ENCODE measurements at places on chromosomes 11 and 22.

DNA sequence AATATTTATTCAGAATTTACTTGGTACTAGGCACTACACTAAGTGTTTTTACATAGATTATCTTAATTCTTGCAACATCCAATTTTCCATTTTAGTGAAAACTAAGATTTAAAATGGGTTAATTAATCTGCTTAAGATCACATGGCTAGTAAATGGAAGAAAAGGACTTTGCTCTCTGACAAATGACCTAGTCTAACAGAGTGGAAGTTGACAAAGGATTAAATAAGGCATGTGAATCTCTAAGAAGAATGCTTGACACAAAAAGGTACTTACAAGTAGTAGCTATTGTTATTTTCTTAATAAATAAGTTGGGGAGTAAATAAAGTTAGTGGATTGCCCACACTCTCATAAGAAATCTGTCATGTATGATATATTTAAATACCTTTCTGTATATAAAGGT lies 584.8 kb downstream of the DLG2 start:
- DNase-seq = no peak

- DNase-seq = no peak
Observed at GRCh38 chr11:69535908-69536307, 54.4 kb downstream of the LINC01488 start.

GRCh38 chr11:16933291-16933690 lies 80.9 kb downstream of the PLEKHA7 start:
- no peak for DNase-seq

- no peak for DNase-seq
Observed at GRCh38 chr11:88315981-88316441, 21.5 kb downstream of the CTSC start.

GRCh38 chr11:63491240-63491587 lies 247 bp upstream of the PLAAT5 start:
- DNase-seq = no peak

GRCh38 chr11:1510928-1511327 lies 24.3 kb upstream of the MOB2 start:
- DNase-seq = no peak

DNA sequence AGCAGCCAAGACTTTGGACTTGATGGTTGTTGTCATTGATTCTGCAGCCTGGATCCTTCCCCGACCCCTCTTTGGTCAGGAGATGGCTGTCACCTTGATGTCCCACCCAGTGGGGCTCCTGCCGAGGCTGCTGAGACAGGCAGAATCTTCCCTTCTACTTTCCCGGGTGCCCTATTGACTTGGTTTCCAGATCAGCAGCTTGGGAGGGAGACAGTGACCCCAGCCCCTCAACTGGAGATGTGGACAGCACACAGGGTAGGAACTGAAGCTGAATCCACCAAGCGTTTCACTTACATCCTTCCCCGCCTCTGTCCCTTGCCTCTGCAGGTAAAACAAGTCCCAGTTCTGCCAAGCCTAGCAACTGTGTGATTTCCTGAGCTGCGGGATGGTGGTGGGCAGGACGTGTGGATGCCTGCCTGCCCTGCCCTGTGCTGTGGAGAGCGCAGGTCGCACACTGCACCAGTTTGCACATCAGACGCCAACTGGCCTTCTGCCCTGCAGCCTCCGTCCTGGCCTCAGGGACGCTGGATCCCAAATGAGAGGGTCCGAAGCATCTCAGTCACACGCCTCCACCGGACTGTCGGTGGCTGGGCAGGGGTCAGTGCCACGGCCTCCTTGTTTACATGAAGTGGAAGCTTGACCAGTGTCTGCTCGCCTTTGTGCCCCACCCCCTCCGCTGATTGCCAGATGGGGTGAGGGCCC lies 34.6 kb downstream of the FAM83F start:
- DNase-seq = no peak

DNA sequence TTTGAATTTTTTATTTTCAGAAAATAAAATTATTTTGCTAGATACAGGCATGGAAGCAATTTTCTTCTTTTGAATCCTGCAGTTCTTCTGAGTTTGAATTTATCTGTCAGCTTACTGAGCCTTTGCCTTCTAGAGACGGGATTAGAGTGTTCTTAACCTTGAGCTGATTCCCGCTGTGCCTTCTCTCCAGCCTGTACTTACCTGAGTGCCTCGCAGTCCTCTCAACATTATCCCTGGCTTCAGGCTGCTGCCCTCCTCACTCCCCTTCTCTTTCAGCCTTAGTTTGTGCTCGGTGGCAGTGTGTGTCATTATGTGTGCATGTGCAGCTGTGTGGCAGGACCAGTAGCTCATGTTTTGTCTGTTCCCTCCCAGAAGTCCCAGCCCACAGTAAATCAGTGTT lies 24.3 kb downstream of the OSBP2 start:
- no peak for DNase-seq

DNA sequence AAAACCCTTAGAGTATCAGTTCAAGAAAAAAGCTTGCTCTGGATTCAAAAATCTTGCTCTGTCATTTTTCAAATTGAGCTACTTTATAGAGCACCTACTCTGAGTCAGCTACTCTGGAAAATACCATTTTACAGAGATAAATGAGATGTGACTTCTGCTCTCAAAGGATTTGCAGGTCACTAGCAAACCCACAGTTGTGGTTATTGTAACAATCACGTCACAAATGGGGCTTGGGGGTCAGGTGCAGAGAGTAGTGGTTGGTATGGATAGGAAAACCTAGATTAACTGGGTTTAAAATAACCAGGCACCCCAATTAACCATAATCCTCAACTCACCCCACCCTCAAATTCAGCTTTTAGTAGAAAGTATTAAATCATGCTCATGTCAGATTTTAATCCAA lies 52.3 kb downstream of the MSANTD4 start:
- DNase-seq = no peak

DNA sequence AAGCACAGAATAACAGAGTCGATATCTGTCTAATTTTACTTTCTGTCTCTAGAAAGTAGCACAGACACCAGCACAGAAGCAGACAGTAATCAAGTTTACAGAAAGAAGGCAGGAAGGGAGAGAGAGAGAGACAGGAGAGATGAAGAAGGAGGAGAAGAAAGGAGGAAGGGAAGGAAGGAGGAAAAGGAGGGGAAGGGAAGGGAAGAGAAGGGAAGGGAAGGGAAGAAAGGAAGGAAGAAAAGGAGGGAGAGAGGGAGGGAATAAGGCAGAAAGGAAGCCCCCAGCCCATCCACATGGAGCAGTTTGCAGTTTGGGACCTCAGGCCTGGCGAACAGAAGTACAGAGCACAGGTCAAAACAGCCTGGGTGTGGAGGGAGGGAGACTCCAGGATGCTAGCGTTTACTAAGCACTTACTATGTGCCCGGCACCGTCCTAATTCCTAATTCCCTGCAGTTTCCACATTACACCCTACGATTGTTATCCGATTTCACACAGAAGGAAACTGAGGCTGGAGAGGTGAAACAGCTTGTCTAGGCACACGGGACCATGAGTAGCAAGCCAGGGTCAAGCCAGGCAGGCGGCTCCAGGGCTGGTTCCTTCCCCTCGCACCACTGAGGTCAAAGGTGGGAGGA lies 46.0 kb upstream of the WNT7B start:
- no peak for DNase-seq

DNA sequence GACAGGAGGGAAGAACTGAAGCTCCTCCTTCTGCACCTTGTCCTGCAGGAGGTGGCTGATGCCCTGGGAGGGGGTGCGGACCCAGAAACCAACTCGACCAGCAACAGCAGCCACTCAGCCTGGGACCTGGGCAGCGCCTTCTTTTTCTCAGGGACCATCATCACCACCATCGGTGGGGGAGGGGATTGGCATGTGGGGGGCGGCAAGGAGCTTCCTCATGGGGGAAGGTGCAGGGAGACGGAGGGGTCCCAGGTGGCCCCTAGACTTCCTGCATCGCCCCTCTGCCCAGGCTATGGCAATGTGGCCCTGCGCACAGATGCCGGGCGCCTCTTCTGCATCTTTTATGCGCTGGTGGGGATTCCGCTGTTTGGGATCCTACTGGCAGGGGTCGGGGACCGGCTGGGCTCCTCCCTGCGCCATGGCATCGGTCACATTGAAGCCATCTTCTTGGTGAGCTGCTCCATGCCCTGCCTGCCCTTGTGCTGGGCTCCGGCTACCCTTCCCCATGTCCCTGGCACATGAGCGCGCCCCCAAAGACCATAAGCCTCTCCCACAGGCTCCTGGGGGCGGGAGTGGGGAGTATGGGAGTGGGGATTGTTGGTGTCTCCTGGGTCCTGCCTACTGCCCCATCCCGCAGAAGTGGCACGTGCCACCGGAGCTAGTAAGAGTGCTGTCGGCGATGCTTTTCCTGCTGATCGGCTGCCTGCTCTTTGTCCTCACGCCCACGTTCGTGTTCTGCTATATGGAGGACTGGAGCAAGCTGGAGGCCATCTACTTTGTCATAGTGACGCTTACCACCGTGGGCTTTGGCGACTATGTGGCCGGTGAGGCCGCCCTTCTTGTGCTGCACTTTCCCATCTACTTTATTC lies 3.1 kb upstream of the CATSPERZ start:
- DNase-seq = no peak

- no peak for DNase-seq
Observed at GRCh38 chr22:36302439-36303114, 49.6 kb downstream of the APOL1 start.

- DNase-seq = no peak
Observed at GRCh38 chr11:126433244-126433846, 77.9 kb downstream of the ST3GAL4 start.

DNA sequence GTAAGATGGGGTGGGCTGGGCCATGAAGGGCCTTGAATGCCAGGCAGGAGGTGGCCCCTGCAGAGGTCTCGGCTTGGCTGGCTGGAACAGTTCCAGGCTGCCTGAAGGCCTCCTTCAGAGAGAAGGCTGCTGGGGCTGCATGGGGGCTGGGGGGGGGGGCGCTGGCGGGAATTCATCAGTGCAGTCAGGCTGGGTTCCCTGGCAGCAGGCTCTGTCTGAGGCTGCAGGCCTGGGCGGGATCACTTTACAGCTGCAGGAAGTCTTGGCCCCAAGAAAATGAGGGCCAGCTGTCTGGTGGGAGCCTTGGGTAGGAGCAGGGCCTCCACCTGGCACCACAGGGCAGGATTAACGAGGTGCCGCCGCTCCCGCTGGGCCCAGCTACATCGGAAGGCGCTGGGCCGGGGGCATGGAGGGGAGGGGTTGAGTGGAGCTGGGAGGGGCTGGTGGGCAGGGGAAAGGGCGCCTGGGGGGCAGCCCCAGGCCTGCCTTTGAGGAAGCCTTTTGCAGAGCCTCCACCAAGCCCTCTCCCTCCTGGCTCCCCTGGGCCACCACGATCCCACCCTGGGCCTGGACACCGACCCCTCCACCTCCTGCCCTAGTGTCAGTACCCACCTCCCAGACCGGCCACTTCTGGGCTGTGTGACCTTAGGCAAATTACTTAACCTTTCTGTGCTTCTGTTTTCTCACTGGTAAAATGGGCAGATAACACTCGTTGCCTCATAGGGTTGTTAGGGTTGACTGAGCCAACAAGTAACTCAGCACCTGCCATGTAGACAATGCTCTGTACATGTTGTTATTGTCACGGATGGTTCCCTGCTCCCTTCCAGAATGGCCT lies 31.0 kb upstream of the HMOX1 start:
- DNase-seq = peak; percentile 5

DNA sequence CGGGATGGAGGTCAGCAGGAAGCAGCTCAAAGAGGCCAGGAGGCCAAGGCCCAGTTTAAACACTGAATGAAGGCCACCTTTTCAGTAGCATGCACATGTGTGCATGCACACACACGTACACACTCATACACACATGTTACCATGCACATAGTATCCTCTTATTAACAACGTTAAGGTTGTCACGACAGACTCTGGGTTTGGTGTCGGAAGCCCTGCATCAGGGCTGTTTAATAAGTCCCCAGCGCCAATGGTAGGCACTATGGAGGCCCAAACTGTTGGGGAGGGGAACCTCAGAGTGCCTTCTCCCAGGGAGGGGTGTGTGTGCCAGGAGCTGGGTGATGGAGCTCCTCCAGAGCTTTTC lies 39.5 kb upstream of the ADA2 start:
- DNase-seq = no peak

DNA sequence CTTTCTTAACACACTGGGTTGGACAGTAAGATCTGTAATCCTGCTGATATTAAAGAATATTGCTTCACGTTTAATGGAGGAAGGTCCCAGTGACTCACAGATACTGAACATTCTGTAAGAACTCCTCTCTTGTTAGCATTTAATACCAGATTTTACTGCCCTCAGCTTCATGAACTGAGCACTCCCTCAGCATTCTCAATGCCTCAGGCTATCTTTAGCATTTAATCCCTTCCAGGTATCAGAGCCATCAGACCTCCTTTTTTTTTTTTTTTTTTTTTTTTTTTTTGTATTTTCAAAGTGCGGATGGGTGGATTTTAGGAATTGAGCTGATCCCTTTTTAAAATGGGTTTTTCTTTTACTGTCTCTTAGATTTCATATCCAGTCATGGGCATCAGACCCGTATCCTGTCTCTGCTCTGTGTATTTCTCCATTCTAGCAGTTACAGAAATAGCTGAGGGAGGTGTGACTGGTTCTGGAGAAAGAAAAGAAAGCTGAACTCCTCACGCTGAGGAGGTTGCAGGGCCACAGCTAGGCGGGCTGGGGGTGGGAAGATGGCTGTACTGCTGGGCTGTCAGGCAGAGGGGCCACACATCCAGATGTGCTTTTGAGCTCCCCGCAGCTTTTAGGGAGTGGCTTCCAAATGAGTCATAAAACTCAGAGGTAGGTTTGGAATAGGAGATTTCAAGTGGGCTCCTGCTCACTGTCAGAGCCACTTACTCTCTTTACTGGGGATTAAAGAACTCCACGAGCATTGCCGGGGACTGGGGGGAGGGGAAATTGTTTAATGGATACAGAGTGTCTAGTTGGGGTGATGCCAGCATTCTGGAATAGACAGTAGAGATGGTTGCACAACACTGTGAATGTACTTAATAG lies 97.0 kb downstream of the SYT9 start:
- DNase-seq = no peak

- DNase-seq = no peak
Observed at GRCh38 chr11:45812581-45813548, 7.9 kb downstream of the SLC35C1 start.

DNA sequence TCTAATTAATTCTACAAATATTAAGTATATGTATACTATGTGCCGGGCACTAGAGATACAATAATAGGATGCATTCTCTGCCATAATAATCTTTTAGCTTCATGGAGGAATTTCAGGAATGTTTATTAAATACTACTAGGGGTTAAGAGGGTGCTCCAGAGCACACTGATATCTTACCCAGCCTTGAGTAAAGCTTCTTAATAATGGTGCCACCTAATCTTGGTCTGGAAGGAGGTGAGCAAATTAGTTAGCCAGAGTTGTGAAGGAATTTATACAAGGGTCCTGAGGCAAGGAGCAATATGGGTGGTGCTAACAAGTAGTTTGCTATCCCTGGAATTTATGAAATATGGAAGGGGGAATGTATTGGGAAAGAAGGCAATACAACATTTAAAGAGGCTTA lies 21.7 kb downstream of the ELP4 start:
- no peak for DNase-seq

GRCh38 chr22:46004105-46004866 lies 27.3 kb upstream of the WNT7B start:
- DNase-seq = no peak

- no peak for DNase-seq
Observed at GRCh38 chr22:36465232-36466021, 16.0 kb downstream of the TXN2 start.

- no peak for DNase-seq
Observed at GRCh38 chr11:128830290-128831173, 36.6 kb downstream of the KCNJ1 start.

Data from NCI-H2081 treated with DMSO at 0.1 percent for 48 hours (cell line).